GM18507 (cell line): ENCODE measurements at places on chromosomes 2 and 18.

GRCh38 chr2:42769583-42770287 is 5.8 kb upstream of the OXER1 start:
- no peak for DNase-seq

- no peak for DNase-seq
Measured at GRCh38 chr2:240873805-240874714, 5.4 kb downstream of the AGXT start.

DNA sequence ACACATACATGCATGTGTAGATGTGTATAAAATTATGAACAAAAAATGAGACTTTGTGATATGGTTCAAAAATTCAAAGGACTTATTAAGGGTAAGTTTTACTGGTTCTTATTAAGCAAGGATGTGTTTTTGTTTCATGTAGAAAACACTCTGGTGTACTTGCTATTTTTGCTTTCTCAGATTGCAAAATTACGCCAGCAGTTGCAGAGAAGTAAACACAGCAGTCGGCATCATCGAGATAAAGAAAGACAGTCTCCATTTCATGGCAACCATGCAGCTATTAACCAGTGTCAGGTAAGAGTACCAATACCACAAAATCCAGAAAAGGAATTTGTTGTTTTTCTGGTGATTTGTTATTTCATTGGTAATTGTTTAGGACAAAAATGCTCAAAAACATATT is 91.3 kb downstream of the FAM117B start:
- DNase-seq = no peak

DNA sequence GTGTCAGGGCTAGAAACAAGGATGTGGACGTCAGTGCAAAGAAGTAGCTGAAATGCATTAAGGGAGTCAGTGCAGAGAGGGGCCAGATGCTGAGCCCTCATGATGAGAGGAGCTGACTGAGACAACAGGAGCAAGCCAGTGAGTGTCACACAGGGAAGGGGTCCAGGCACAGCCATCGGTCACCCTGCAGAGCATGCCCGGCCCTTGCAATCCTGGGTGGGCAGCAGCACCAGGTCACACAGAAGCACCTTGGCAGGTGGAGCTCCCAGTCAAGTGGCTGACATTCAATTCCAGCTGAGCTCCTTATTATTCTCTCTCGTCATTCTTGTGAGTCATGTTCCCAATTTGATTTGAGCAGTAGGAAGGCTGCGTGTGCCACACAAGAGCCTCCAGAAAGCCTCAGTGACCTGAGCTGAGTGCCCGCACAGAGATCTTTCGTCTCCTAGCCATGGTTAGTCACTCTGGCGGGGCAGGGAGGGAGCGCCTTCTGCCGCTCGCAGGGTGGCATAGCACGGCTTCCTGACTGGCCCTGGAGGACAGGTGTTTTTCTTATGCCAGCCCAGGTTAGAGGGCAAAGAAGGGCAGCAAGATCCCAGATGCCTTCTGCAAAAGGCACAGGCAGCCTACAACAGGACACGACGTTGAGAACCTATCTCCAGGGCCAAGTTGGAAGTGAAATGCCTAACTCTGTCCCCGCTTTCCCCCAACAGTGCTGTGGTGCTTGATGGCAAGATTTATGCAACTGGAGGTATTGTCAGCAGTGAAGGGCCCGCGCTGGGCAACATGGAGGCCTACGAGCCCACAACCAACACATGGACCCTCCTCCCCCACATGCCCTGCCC is 220.9 kb downstream of the ATAD2B start:
- DNase-seq = no peak

- DNase-seq = peak; percentile 50
Measured at GRCh38 chr2:9813312-9814128, 29.8 kb upstream of the TAF1B start.

GRCh38 chr18:9872823-9873222 is 12.9 kb upstream of the TXNDC2 start:
- DNase-seq = no peak

- DNase-seq = no peak
Measured at GRCh38 chr2:218219934-218220333, 2.9 kb downstream of the ARPC2 start.

DNA sequence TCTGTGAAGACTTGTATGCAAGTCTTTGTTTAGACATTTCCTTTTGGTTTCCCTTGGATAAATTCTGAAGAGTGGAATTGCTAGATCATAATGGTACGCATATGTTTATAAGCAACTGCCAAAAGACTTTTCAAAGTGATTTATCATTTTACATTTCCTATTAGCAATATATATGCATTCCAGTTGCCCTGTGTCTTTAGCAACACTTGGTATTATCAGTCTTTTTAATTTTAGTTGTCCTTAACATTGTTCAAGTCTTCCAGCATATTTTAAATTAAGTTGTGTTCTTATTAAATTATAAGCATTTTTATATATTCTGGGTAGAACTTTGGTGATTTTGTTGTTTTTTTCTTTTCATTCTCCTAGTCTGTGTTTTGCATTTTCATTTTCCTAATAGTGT is 81.8 kb downstream of the EML6 start:
- no peak for DNase-seq

GRCh38 chr18:11849279-11849678 is 1.9 kb upstream of the CHMP1B start:
- no peak for DNase-seq

- no peak for DNase-seq
Measured at GRCh38 chr2:137950238-137950637, 14.0 kb upstream of the HNMT start.

GRCh38 chr2:206198677-206199076 is 39.0 kb downstream of the EEF1B2 start:
- DNase-seq = no peak

- no peak for DNase-seq
Measured at GRCh38 chr2:175864137-175864850, 137.8 kb downstream of the LNPK start.

DNA sequence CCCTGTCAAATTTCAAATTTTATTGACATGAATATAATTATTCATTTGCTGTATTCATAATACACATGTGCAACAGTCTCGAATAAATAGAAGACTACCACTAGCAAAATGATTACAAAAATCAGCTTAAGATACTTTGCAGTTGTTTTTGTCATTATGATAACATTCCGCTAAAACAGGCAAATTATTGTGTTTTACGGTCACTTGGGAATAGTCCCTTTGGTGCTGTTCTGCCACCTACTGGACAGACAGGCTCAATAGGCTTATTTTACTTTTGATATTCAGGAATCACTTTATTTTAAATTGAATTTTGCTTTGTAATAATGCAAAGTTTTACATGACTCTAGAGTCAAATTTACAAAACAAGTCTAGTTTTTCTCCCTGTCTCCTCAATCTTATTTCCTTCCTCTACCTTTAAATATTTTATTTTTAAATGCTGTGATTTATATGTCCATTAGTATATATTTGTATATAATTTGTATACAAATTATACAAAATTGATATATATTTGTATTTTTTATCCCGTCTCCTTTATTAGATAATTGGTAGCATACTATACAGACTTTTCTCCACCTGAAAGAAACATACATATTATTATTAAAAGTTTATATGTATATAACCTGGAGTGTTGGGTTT is 456.3 kb downstream of the DLGAP1 start:
- no peak for DNase-seq

- DNase-seq = no peak
Measured at GRCh38 chr2:53435610-53436009, 332.0 kb upstream of the CHAC2 start.

DNA sequence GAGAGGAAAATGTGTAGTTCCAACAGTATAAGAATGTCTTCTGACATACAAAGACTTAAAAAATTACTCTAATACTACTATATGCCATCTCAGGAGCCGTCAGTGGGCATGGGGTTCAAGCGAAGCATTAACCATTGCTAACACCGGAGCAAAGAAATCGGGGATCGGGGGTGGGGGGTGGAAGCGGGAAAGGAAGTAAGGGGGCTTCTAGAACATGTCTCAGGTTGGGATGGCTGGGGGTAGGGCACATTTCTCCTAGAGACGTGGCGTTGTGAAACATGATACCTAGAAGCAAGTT is 702 bp downstream of the LMAN1 start:
- DNase-seq = no peak

DNA sequence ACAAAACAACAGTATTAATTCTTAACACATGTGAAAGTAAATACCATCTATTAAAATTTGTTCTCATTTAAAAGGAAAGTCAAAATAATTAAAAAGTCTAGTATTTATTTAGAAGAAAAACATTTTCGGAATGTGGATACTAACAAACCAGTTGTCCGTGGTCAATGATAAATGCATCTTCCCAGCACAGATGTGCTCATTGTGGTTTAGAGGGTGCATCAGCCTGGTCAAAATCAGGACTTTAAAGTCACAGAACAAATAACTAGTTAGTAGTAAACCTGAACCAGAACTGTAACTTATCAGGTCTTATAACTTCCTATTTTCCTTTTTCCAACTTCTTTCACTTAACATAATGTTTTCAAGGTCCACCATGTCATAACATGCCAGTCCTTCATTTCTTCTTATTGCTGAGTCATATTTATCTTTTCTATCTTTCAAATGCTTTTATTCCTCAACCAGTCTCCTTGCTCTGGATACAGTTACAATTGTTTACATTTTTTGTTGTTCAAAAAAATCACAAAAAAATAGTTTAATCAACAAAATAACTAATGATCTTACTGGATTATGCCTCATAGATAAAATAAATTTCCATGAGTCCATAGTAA is 55.8 kb downstream of the ID2 start:
- DNase-seq = no peak

DNA sequence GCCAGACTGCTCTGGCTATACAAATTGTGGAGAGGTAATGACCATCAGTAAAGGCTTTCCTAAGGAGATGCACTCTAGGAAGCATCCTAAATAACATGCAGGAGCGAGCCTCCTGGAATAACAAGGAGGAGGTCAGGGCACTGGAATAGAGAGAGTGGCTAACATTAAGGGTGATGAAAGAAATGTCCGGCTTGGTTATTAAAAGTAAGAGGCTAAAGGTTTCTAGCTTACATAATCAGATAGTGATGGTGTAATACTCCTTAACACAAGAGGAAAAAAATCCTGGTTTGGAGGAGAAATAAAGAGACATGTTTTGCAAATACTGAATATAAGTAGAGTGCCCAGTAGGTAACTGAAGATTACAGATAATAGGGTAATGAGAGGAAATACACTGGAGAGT is 365.7 kb downstream of the ZEB2 start:
- no peak for DNase-seq

DNA sequence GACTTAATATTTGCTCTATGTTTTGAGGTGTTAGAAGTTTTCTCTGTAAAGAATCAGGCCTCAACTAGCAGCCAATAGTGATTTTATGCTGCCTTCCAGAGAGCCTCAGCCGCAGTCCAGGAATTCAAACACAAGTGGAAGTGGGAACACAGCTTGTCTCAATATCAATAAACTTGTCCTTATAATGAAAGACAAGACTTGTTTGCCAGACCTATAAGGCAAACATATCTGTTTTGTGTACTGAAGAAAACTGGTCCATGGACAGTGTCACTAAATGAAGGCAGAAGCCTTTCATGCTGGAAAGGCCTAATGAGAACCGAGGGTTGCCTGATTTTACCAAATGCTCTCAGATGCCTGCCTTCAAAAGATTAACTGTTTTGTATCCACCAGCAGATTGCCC is 182.2 kb downstream of the EPHA4 start:
- DNase-seq = no peak

DNA sequence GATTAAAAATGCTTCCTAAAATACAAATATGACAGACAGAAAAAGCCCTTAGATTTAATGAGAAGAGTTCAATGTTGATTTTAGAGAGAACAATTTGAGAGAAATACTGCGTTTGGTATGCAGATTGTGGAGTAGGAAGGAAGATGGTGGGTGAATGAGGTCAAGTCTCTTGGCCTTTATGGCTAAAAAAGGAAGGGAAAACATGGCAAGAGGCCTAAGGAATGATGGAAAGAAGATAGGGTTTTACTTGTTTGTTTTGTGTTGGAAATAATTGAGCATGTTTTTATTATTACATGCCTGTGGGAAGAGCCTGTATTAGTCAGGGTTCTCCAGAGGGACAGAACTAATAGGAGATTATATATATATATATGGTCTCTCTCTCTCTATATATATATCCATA is 318.1 kb downstream of the TRIB2 start:
- no peak for DNase-seq

DNA sequence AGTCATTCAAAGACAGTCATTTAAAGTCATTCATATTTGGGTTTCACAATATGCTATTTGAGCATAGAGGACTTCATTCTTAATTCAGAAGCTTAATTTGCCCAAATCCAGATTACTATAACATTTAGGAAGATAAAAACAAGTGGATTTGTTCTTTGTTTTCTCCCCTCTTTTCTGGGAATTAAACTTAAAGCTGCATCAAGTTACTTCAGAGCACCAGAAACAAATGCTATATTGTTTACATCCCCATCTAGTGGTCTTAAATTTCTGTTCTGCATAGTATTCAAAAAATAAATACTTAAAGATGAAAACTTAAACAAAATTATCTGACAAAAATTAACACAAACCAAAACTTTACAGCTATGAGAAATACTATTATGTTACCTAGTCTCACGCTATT is 34.7 kb upstream of the MARCHF7 start:
- DNase-seq = no peak

- peak; percentile 4 for DNase-seq
Measured at GRCh38 chr2:31319406-31320175, 85.6 kb downstream of the EHD3 start.

DNA sequence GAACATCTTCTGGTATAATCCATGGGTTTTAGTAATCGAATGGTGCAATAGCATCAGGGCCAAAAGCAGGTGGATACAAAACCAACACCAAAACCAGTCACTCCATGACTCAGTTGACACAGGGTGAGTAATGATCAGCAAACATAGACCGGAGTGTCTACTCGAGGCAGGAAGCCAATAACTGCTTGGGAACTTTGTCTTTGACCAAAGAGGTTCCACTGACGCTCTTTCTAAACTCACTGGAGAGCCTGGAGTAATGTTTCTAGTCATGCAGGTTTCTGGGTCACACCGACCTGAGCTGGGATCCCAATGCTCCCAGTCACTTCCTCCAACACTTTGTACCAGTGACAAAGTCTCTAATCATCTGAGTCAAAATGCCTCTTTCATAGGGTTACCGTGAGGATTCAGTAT is 30.9 kb downstream of the MREG start:
- no peak for DNase-seq

- DNase-seq = no peak
Measured at GRCh38 chr2:172256886-172257285, 154.2 kb upstream of the DLX2 start.

DNA sequence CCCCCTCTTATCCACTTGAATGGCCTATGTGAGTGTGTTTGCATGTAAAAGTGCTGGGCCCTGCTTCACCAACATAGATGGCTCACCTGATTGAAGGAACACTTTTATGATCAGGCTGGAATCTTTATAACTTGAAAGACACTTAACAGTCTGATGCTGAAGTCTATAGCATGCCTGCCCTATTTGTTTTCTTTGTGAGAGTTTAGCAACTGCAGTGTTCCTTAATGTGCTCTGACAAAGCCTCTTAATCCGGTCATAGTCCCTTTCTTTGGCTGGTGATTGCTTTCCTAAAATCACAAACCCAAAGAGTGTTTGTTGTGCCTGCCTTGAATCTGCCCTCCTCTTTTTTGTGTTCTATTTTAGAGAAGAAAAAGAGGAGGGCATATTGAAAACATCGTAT is 1382.8 kb upstream of the CELF4 start:
- no peak for DNase-seq
